ENCODE measurements at places on chromosomes 11 and 22.

DNA sequence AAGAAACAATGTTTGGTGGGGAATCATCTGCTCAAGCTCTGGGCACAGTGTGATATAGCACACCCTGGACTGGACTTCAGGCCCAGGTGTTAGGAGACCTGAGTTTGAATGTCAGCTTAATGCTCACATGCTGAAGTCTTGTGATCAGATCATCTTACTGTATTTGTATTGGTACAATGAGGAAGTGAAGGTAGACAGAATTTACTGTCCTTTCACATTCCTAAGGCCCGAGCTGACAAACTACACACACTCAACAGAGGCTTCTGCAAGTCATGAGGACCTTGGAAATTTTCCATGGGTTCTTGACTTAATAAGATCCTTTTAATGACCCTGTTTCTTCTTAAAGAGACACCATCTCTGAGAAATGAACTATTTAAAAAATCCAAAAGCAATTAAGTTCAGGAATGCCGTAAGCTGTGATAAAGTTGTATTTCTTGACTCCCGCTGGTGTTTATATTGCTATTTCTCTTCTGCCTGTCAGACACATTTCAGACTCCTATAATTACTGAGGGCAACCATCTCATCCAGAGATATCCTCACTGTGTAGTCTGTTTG is 802.0 kb downstream of the DLG2 start:
- no peak for DNase-seq

GRCh38 chr11:16776711-16777612 is 38.5 kb downstream of the C11orf58 start:
- no peak for DNase-seq

- DNase-seq = peak; percentile 84
Observed at GRCh38 chr11:126133901-126134300, 71.2 kb upstream of the CDON start.

- DNase-seq = no peak
Observed at GRCh38 chr11:128662076-128662475, 31.8 kb upstream of the FLI1 start.

- peak; percentile 29 for DNase-seq
Observed at GRCh38 chr11:60700689-60701468, 1.5 kb downstream of the MS4A8 start.

Measured in HepG2 (cell line).